ENCODE measurements at places on chromosomes 3 and 15.

GRCh38 chr3:187968883-187969580 is 184.9 kb upstream of the LPP start:
- H3K36me3 ChIP-seq = no peaks in the 10 kb centered on the region
- no peak for DNase-seq
- H3K27ac ChIP-seq = no peak overlapping the region

GRCh38 chr3:68088216-68088615 is 433.8 kb upstream of the SUCLG2 start:
- H3K4me3 ChIP-seq = no peak overlapping the region
- H3K27me3 ChIP-seq = no peaks in the 10 kb centered on the region
- H3K36me3 ChIP-seq = no peaks in the 10 kb centered on the region
- no peak for DNase-seq

GRCh38 chr3:187447737-187448136 is 79.6 kb downstream of the RTP4 start:
- H3K36me3 ChIP-seq = no peaks in the 10 kb centered on the region
- no peaks in the 10 kb centered on the region for H3K4me1 ChIP-seq
- H3K4me3 ChIP-seq = no peak overlapping the region
- DNase-seq = no peak
- no peaks in the 10 kb centered on the region for H3K27me3 ChIP-seq

DNA sequence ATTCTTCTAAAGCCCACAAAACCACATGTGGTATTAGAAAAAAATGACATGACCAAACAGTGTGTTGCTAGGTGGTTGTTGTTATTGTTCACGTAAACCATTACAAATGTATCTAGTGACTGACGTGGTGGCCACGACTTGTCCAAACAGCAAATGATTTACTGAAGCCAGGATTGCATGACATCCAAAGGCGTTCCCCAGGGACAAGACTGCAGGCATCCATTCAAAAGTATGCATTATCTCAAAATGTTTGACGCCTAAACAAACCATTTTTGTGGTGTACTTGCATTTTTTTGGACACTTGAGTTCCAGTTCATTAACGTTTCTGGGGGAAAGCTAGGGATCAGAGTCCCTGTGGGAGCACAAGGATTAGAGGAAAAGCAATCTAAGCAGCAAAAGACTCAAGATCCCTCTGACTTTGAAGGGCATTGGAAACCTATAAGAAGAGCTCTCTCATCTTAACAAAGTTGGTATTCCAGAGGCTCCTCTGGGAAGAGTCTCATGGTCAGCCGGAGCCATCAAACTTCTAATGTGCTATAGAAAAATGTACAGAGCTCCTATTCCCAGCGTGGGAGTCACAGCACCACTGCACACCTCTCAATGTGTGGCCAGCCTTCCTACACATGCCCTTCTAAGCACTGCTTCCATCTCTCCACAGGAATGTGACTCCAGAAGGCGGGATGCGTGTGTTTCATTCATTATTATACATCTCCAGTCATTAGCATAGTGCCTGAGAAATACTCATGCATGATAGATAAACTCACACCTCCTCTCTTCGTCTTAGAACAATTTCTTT is 62.9 kb downstream of the FBN1 start:
- DNase-seq = no peak
- no peaks in the 10 kb centered on the region for H3K36me3 ChIP-seq
- peaks cover 72% of the 10 kb centered on the region for H3K4me1 ChIP-seq
- no peaks in the 10 kb centered on the region for H3K27me3 ChIP-seq

- peaks cover 6% of the 10 kb centered on the region for H3K4me1 ChIP-seq
- H3K4me3 ChIP-seq = no peak overlapping the region
- no peaks in the 10 kb centered on the region for H3K27me3 ChIP-seq
These were observed 127.9 kb downstream of the CD47 start for GRCh38 chr3:107962946-107963345.

- no peaks in the 10 kb centered on the region for H3K27me3 ChIP-seq
- no peak overlapping the region for H3K4me3 ChIP-seq
- H3K36me3 ChIP-seq = no peaks in the 10 kb centered on the region
- no peak overlapping the region for H3K27ac ChIP-seq
- no peaks in the 10 kb centered on the region for H3K4me1 ChIP-seq
- DNase-seq = no peak
These were observed 25.5 kb upstream of the TP63 start for GRCh38 chr3:189605717-189606116.

GRCh38 chr3:85360742-85361387 is 402.1 kb downstream of the CADM2 start:
- H3K4me3 ChIP-seq = no peak overlapping the region
- no peaks in the 10 kb centered on the region for H3K27me3 ChIP-seq
- H3K36me3 ChIP-seq = no peaks in the 10 kb centered on the region
- no peak for DNase-seq
- H3K27ac ChIP-seq = no peak overlapping the region

- DNase-seq = no peak
- no peaks in the 10 kb centered on the region for H3K27me3 ChIP-seq
- no peak overlapping the region for H3K27ac ChIP-seq
- no peak overlapping the region for H3K4me3 ChIP-seq
- no peaks in the 10 kb centered on the region for H3K36me3 ChIP-seq
These were observed 87.8 kb downstream of the CEMIP start for GRCh38 chr15:80866936-80867335.

- no peaks in the 10 kb centered on the region for H3K4me1 ChIP-seq
- H3K27me3 ChIP-seq = no peaks in the 10 kb centered on the region
- DNase-seq = no peak
- no peaks in the 10 kb centered on the region for H3K36me3 ChIP-seq
These were observed 24.7 kb upstream of the HHLA2 start for GRCh38 chr3:108271626-108272025.

- no peaks in the 10 kb centered on the region for H3K27me3 ChIP-seq
- H3K36me3 ChIP-seq = no peaks in the 10 kb centered on the region
- DNase-seq = no peak
These were observed 33.4 kb downstream of the FANCD2OS start for GRCh38 chr3:10074666-10075065.

DNA sequence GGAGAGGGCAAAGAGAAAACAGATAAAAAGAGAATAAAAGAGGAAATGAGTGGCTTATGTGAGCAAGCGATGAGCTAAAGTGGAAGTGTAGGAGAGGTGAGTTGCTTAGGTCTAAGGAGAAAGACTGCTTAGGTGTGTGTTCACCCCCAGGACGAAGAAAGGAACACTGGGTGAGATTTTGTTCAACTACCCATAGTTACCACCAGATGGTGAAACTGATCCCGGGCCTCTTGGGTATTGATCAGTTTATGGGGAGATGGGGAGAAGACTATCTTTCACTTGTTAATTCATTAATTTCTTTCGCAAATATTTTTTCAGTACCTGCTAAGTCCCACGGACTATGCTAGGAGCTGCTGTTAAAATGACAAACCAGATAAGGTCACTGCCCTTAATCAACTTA is 33.9 kb downstream of the GAP43 start:
- no peaks in the 10 kb centered on the region for H3K27me3 ChIP-seq
- no peak overlapping the region for H3K4me3 ChIP-seq
- H3K36me3 ChIP-seq = no peaks in the 10 kb centered on the region
- no peak overlapping the region for H3K27ac ChIP-seq
- no peak for DNase-seq

- H3K4me1 ChIP-seq = peaks cover 4% of the 10 kb centered on the region
- no peak overlapping the region for H3K4me3 ChIP-seq
- DNase-seq = no peak
- no peak overlapping the region for H3K27ac ChIP-seq
- H3K36me3 ChIP-seq = no peaks in the 10 kb centered on the region
- no peaks in the 10 kb centered on the region for H3K27me3 ChIP-seq
These were observed 214.4 kb downstream of the OSBPL10 start for GRCh38 chr3:31766669-31767068.
